ENCODE measurements at places on chromosomes 1 and 21.
A peak's percentile ranks its signal among the peaks of the same experiment; 100 is the strongest.

DNA sequence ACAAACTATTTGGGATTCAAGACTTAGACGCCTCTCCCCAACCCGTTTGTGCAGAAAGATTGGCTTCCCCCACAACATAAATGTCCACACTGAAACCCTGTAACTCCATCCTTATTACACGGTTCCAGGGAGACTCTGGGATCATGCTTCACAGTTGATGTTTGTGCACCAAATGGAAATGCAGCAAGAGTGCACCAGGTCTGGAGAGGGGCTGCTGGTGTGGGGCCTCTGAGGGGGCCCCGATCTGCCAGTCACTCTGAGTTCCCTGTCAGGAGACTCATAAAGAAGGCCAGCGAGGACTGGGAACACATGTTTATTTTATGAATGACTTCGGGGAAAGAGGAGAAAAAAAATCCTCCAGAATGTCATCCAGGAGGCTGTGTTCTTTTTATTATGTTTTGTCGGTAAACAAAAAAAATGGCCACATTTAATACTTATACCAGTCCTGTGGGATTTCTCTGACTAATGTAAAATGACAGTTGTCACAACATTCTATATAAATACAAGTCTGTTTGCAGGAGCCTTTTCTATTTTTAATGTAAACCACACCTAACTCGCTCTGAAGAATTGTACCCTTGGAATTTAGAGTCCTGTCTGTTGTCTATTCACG lies 439.1 kb upstream of the VAMP3 start:
- peak; percentile 19 for DNase-seq

- DNase-seq: peak; percentile 62
Measured at GRCh38 chr1:207815913-207816291, 64.0 kb downstream of the CD46 start.

DNA sequence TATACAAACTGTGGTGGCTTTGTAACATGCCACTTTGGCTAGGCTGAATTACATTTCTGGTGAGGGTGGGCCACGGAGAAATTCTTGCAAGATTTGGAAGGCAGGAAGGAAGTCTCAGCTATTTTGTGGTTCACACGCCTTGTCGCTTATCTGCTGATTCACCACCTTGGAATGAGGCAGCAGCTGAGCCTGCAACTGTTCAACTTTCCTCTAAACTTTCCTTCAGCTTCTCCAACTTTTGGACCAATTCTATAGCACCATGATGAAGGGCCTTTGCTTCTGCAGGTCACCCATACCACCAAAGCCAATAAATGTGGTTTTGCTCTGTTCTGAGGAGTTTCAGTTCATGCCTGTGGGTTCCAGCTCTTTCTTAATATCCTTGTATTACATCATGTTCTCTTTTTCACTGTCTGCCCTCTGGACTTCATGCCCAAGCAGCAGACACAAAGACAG lies 337.6 kb upstream of the SNX7 start:
- DNase-seq: peak; percentile 98

DNA sequence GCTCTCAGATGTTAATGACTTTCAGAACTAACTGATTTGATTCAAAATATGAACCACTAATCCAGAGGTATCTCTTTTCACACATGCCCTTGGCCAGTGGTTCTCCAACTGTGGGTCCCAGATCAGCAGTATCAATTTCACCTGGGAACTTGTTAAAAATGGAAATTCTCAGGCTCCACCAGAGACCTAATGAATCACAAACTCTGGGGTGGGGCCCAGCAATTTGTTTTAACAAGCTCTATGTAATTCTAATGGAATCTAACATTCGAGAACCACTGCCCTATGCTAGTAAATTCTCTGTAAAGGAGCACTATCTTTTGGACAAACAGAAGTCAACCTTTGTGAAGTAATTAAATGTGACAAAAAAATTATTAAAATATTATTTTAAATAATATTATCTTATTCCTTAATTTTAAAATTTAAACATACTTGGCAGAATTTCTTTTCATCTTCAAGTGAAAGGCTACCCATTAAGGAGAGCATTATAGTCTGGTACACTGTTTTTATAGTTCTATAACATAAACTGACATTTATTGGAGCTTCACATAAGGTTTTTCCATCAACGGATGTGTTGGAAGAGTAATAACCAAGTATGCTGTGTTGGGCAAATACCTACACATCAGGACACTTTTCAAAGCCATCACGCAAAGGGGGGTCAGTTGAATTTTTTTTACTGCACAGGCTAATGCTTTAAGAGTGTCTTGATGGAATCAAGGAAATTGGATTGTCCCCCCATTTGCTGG lies 130.4 kb downstream of the LHX4 start:
- peak; percentile 81 for DNase-seq

DNA sequence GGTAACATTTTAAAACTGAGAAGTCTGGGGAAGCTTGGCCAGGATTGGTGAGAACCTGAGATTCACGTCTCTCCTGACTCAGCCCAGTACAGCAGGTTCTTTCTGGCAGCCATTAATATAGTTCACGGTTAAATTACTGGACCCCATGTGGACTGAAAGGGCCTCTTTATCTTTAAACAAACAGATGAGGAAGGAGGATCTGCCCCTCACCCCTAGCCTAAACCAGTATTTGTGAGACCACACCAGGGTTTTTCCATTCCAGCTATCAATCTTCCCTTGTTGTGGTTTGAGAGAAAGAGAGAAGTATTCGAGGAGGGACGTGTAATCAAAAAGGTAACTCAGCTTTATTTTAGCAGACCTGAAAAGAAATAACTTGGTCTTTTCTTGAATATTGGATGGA lies 137.1 kb downstream of the PROX1 start:
- no peak for DNase-seq

DNA sequence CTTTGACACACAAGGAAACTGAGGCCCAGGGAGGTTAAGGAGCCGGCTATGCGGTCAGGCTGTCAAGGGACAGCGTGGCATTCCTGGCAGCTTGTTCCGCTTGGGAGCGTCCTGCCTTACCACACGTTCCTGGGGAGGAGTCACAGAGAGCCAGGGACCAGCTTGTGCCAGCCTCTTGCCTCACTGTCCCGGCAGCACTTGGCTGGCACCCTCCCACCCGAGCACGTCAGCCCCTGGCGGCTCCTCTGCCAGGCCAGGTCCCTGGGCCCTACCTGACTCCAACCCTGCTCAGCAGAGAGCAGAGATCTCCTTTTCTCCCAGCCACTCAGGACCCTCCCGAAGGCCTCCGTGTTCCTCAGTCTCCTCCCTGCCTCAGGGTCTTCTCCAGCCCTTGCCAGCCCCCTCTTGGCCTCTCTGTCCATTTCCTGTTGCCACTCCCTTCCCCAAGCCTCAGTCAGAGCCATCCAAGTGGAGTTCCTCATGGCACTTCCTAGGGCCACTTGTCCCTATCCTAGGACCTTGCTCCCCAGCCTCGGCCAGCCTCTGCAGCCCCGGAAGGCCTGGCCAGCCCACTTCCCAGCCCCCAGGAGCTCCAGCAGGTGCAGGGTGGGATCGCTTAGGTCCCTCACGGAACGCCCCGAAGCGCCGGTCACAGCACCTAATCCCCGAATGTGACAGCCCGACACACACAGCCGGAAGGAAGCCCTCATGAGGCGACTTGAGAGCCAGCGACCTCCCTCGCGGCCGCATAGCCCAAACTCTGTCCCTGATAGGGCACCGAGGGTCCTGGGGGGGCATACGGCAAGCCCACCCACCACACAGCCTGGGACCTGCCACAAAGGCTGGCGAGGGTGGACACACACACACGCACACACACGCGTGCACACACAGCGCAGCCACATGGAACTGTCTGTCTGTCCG lies 130.3 kb downstream of the CASZ1 start:
- DNase-seq: no peak

DNA sequence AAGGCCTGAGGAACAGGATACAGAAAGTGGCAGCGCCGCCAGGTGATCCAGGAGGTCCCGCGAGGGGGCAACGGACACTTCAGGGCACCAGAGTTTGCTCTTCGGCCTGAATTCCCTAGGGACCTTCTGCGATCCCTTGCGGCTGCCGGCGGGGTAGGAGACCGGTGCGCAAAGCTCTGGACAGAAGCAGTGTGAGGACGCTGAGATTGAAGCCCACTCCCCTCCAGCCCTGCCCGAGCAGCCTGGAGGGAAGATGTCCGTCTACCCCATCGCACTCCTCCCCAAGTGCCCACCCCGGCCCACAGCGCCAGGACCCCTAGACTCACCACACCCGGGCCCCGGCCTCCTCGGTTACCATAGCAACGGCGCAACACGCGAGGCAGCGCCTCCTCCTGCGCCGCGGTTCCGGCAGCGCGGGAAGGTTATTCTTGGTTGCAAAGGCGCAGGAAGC lies at the start of gene ANKRD45:
Gene ANKRD45 (minus strand): TSS at position 361 of the 451 bp plus-strand sequence. CDS start 10,433 bp downstream, outside the sequence.
- peak; percentile 46 for DNase-seq

- DNase-seq: peak; percentile 51
Measured at GRCh38 chr1:183323849-183324683, 94.1 kb downstream of the NMNAT2 start.

DNA sequence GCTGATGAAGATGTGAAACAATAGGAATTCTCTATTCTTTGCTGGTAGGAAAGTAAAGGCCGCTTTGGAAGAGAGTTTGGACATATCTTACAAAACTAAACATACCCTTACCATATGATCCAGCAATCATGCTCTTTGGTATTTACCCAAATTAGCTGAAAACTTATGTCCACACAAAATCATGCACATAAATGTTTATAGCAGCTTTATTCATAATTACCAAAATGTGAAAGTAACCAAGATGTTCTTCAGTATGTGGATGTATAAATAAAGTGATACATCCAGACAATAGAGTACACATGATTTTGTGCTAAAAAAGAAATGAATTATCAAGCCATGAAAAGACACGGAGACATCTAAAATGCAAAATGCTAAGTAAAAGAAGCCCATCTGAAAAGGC lies 98.7 kb upstream of the SLC35F3 start:
- no peak for DNase-seq

- DNase-seq: no peak
Measured at GRCh38 chr21:45740491-45741357, 97.2 kb downstream of the PCBP3 start.

GRCh38 chr1:117928881-117929342 lies 509 bp downstream of the GDAP2 start:
- peak; percentile 62 for DNase-seq

GRCh38 chr1:18342744-18343143 lies 138.0 kb upstream of the KLHDC7A start:
- DNase-seq: no peak

DNA sequence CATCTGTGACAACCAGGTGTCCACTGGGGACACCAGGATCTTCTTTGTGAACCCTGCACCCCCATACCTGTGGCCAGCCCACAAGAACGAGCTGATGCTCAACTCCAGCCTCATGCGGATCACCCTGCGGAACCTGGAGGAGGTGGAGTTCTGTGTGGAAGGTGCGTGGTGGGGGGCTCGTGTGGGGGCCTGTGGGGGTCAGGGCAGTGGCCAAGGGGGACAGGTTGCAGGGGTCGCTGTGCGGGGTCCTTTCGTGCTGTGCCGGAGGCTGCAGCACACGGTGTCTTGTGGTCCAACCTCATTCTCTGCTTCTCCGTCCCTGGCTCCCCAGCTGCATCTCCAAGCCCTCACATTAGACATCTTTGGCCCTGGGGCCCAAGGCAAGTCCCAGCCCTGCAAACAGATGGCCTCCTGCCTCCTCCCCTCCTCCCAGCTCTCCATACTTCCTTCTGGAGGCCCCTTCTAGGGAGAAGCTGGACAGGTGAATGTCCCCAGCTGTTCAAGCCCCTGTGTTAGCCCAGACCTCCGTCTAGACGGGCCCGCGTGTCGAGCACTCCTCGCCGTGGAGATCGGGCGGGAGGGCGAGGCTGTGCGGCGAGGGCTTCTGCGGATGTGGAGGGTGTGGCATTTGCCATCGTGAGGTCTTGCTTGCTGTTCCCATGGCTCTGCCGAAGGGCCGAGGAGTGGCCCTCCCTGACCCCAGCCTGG lies 2.5 kb downstream of the AGRN start:
- DNase-seq: no peak

DNA sequence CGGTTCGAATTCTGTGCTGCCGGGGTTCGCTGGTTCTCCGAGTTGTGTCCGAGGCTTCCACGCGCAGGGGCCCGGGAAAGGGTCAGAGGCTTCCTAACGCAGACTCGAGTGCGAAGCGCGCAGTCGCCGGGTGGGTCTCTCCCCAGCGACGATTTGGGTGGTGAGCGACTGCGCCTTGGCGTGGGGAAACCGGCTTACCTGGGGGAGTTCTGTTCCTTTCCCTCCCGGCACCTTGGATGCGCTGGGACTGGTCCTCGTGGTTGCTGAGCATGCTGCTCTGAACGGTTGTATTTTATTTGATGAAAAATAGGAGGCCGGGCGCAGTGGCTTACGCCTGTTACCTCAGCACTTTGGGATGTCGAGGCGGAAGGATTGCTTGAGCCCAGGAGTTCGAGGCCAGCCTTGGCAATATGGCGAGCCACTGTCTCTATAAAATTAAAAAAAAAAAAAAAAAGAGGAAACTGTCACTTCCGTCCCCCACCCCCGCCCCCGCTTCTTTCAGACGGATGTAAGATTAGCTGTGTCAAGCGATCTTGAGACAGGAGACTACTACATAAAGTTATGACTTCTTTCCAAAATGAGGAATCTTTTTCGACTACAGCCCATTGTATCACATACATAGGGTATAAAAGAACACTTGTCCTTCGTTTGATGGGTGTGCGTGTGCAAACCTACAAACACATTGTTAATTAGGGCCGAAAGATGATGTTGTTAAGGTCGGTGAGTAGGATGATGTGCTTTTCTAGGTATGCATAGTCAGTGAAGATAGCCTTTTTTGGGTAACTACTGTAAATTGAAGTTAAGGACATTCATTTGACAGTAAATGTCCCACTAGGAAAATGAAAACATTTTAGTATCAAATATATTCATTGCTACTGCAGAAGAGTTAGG lies at the start of gene CCDC18:
Gene CCDC18 (plus strand): TSS at position 2 of the 891 bp plus-strand sequence. CDS start 2,638 bp downstream, outside the sequence.
- peak; percentile 65 for DNase-seq

GRCh38 chr1:234962340-234962989 lies 166.2 kb downstream of the TOMM20 start:
- peak; percentile 99 for DNase-seq

- no peak for DNase-seq
Measured at GRCh38 chr1:26440259-26440658, 8.1 kb downstream of the DHDDS start.

DNA sequence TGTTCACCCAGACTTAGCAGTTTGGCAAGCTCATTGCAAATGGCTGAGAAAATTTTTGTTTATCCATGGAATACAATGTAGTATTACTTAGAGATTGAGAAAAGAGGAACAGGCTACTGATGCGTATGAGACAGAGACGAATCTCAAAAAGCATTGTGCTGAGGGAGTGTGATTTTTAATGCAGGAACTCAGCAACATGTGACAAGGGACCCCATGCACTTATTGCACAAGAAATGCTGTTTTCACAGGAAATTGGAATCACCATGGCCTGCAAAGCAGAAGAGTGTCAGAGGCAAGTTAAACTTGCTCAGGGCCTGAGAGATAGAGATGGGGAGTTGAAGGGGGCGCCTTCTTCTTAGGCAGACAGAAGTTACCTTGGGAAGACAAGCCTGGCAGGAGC lies 32.6 kb upstream of the TLR5 start:
- no peak for DNase-seq

- no peak for DNase-seq
Measured at GRCh38 chr1:30477588-30477987, 245.8 kb downstream of the MATN1 start.

GRCh38 chr1:184788970-184789369 lies 34.3 kb upstream of the EDEM3 start:
- DNase-seq: no peak

GRCh38 chr1:150235294-150235851 lies 539 bp downstream of the ANP32E start:
- DNase-seq: peak; percentile 9

GRCh38 chr1:205569411-205570172 lies 62.2 kb downstream of the ELK4 start:
- no peak for DNase-seq
